ENCODE measurements at places on chromosomes 3 and 15.

- DNase-seq, result peak; percentile 64
Measured at GRCh38 chr15:82108489-82109078, 62.8 kb upstream of the MEX3B start.

GRCh38 chr3:13505147-13506130 lies 25.3 kb downstream of the HDAC11 start:
- DNase-seq, result no peak

- no peak for DNase-seq
Measured at GRCh38 chr3:155282385-155283091, 10.9 kb downstream of the STRIT1 start.

- DNase-seq, result no peak
Measured at GRCh38 chr3:8954938-8955763, 8.1 kb downstream of the RAD18 start.

DNA sequence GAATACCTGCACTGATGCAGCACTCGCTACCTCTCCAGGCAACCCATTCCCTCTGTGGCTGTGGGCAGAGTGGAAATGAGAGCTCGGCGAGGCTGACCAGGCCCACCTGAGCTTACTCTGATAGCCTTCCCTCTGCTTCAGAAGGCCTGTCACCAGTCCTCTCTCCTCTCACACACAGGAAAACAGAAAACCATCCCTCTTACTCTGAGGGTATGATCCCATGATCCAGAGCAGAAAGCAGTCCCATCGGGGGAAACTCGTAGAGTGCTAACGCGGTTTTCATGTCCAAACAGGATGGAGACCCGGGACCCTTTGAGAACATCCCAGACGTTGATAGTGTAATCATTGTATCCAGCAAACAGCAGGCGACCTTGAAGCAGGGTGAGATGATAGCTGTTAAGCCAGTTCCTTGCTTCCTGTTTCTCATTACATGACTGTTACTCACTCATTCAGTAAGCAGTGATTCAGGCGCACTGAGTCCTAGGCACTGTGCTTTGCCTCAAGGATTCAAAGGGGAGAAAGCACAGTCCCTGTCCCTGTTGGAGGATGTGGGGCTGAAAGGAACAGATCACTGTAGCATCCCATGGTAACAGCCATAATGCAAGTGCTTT lies 11.8 kb upstream of the BCL2L10 start:
- no peak for DNase-seq

GRCh38 chr15:100106732-100107131 lies 235.0 kb downstream of the ADAMTS17 start:
- DNase-seq, result no peak
